ENCODE measurements at places on chromosomes 3 and 15.

- no peak for DNase-seq
These were observed 39.5 kb downstream of the ANP32A start for GRCh38 chr15:68781217-68781616.

GRCh38 chr15:85128621-85129020 lies 147.0 kb downstream of the PDE8A start:
- no peak for DNase-seq

DNA sequence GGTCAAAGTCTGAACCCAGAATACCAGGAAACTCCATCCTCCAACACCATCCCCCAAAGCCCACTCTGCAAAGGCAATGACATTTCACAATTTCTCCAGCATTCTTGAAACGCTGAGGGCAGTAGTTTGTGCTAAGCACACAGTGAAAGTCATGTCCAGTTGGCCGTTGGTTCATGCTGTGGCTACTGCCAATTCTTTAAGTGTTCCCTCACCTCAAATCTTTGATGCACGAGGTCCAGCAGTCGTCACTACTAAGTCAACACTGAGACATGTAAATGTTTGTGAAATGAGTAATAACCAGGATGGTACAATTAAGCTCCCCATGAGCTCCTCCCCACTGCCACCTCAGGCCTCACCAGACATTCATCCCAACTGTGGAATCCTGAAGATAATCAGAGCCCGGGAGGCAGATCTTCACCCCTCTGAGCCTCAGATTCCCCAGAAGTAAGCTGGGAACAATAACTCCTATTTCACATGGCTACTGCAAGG lies 7.0 kb downstream of the SUCLG2 start:
- no peak for DNase-seq

- DNase-seq: peak; percentile 22
These were observed 207.1 kb downstream of the TBC1D2B start for GRCh38 chr15:77870195-77871065.

DNA sequence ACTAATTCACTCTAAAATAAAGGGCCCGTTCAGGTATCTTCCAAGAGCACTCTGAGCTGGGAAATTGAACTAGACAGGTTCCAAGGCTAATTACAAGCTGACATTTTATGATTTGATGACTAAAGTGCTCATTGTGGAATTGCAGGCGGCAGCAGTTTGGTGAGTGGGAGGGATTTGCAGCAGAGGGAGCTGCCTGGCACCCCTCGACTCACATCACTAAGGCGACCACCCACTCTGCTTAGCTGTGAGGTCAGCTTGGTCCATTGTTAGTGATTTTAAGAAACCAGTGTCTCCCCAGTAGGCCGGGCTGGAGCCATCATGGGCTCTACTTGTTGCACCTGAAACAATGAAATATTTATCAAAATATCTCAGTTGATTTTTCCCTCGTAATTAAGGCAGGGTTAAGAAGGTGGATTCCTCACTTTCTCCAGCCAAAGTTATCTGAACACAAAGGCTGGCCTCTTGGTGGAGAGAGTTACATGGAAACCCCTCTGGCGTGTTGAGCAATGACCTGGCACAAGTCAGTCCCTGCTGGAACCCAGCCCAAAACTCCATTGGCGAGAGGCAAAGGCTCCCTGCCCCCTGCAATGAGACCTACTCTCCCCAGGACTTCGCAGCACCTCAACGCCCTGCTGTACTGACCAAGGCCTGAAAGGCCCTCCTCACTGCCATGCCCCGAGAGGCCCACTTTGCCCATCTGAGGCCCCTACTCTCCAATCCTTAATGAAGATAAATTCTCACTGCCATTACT lies 65.0 kb upstream of the ATP2B2 start:
- DNase-seq: no peak

- no peak for DNase-seq
These were observed 12.4 kb upstream of the SEC62 start for GRCh38 chr3:169954142-169954756.

DNA sequence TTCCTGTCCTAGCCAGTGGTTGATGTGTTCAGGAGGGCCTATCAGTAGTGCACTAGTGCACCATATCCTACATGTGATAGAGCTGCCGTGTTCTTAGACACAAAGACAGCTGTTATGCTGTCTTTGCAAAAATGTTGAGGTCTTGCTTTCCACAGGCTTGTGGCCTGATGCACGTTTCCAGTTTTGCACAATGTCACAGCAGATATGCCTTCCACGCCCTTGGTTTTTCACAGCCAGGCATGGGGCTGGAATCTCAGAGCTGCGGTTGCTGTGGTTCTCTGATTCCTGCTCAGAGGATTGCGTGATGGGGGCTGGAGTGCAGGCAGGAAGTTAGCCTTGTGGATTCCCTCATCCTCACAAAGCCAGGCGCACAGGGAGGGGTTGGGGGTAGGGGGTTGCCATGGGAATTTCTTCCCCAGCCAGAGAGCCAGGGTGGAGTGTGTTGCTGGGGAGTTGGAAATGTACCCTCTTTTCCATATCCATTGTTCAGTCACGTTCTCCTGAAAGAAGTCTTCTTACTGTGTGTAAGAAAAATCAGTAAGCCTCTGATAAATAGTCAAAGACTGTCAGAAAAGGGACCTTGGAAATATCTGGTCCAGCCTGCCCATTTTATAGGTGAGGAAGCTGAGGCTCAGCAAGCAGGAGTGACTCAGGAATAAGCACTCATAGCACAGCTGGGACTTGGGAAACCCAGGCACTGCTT lies 79.4 kb downstream of the SMAD3 start:
- DNase-seq: no peak

GRCh38 chr15:94324117-94324826 lies 92.9 kb downstream of the MCTP2 start:
- peak; percentile 55 for DNase-seq

- no peak for DNase-seq
These were observed 35.5 kb downstream of the FBLN2 start for GRCh38 chr3:13584427-13584891.

- DNase-seq: no peak
These were observed 111.4 kb downstream of the WNT7A start for GRCh38 chr3:13768453-13768852.

GRCh38 chr3:167691366-167691765 lies 37.6 kb upstream of the WDR49 start:
- DNase-seq: peak; percentile 5

DNA sequence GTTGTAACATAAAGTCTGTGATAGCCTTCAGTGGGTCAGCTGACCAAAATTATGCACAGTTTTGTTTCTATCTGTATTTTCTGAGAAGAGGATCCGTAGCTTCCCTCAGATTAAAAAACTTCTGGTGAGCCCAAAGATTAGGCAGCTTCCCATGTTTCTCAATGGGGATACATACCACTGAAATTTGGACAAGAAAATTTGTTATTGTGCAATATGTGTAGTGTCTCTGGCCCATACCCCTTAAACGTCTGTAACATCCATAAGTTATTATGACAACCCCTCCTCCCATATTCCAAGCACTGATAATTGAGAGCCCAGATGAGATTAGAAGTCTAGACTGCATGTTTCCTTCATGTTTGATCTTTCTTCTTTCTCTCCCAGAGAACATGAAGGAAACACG lies 1.9 kb upstream of the MITF start:
- no peak for DNase-seq

- no peak for DNase-seq
These were observed 91.7 kb downstream of the APBA2 start for GRCh38 chr15:28977377-28978010.

DNA sequence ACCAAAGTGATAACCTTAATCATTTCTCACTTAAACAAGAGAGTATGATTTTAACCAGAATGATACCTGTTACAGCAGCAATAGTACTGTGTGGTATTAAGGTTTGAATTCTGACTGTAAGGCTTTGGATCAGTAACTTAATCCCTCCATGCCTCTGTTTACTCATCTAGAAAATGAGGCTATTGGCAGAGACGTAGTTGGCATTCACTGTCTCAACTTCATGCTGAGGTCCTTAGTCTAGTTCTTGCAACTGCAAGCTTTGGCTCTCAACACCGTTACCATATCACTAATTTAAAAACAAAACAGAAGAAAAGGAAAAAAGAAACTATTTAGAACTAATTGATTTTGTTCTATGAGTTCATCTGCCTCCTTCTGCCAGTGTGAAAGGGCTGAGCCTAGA lies 875.4 kb downstream of the MCTP2 start:
- no peak for DNase-seq

- DNase-seq: no peak
These were observed 34.4 kb downstream of the TMEM45A start for GRCh38 chr3:100526613-100527346.

- DNase-seq: no peak
These were observed 284.9 kb upstream of the TBC1D5 start for GRCh38 chr3:18027161-18027939.

GRCh38 chr3:161028555-161029153 lies 76.5 kb downstream of the B3GALNT1 start:
- DNase-seq: no peak

DNA sequence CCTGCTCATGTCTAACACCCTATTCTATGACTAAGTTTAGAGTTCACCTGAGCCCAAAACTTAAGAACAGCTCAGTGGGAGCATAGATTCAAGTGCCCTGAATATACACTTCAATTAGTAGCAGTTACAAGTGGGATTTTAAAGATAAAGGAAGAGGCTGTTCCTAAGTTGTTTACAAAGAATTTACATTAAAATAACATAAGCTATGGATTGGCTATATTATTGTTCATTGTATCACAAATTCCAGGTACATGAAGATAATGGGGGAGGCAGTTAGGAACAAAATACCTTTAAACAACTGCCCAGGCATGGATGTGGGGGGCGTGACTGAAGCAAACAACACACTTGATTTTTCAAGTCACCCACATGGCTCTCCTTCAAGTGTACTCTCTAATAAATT lies 52.7 kb downstream of the ROPN1B start:
- no peak for DNase-seq

- no peak for DNase-seq
These were observed 21.3 kb downstream of the TRANK1 start for GRCh38 chr3:36923523-36923943.

DNA sequence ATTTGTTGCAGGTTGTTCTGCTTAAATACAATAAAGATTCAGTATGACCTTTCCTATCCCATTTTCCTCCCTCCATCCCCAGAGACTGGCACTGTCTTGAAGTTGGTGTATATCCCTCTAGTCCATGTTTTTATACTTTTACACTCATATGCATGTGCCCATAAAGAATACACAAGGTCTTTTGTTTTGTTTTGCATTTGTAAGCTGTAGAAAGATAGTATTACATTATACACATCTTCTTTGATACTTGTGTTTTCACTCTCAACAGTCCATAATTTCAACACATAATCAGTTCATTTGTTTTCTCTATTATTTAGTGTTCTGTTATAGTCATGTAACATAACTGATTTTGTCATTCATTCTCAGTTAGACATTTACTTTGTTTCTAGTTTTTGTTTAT lies 88.7 kb upstream of the AADACL2 start:
- no peak for DNase-seq

GRCh38 chr3:86056962-86057361 lies 934.0 kb downstream of the VGLL3 start:
- no peak for DNase-seq

- no peak for DNase-seq
These were observed 13.1 kb upstream of the SLC35G2 start for GRCh38 chr3:136805795-136806194.

- DNase-seq: no peak
These were observed 15.3 kb downstream of the EXOSC7 start for GRCh38 chr3:44991326-44991725.

- no peak for DNase-seq
These were observed 5.9 kb downstream of the GPX1 start for GRCh38 chr3:49352281-49352680.

- DNase-seq: peak; percentile 36
These were observed 485 bp downstream of the CELF6 start for GRCh38 chr15:72319360-72319984.

- DNase-seq: peak; percentile 48
These were observed 138.4 kb downstream of the PLCL2 start for GRCh38 chr3:17023006-17023664.

- no peak for DNase-seq
These were observed 117.7 kb upstream of the FOXB1 start for GRCh38 chr15:59886441-59886840.

- DNase-seq: no peak
These were observed 47.9 kb upstream of the ACKR4 start for GRCh38 chr3:132549169-132549568.

GRCh38 chr15:65796610-65797078 lies 4.6 kb upstream of the DENND4A start:
- DNase-seq: no peak

DNA sequence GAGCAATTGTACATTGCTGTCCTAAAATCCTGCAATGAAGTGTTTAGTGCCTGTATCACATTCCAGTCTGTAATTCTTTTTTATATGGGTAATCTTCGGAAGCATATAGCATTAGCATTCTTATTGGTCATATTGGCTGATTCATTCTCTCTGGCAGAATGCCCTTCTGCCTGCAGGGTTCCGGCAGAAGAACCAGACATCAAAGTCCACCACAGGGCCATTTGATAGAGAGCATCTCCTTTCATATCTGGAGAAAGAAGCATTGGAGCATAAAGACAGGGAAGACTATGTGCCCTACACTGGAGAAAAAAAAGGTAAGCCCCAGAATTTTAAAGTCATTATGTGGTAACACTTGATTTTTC lies 39.6 kb downstream of the TMOD3 start:
- no peak for DNase-seq

DNA sequence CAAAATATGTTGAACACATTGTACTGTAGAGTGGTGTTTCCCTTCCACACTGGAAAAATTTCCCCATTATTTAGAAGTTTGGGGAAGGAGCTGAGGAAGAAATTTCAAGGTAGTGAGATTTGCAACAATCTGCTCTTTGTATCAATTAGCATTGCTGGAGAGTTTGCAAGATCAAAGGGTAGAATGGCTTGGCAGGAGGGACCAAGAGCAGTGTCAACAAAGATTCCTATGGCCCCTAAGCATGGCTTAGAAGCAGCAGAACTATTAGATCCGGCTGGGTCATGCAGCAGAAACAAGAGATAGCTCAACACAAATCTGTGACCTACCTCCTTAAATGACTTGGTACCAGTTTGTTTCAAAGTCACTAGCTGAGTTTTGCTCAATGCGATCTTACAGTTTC lies 175.0 kb downstream of the C3orf38 start:
- no peak for DNase-seq

DNA sequence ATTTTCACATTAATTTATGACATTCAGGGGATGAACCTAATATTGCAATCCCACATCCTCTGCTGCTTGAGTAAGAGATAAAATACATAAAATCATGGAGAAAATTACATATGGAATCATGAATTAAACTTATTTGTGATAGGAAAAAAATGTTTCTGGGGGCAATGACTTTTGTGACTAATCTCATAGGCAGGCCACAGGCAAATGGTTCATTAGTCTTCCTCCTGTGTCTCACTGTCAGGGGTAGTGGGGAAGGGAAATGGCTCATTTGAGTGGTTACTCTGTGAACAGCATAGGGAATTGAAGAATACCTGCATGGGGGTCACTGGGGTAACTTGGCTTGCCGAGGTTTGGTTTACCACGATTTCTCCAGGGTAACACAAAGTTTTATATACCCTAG lies 72.0 kb downstream of the TFG start:
- no peak for DNase-seq

GRCh38 chr3:48268936-48269561 lies 28.1 kb downstream of the ZNF589 start:
- no peak for DNase-seq

DNA sequence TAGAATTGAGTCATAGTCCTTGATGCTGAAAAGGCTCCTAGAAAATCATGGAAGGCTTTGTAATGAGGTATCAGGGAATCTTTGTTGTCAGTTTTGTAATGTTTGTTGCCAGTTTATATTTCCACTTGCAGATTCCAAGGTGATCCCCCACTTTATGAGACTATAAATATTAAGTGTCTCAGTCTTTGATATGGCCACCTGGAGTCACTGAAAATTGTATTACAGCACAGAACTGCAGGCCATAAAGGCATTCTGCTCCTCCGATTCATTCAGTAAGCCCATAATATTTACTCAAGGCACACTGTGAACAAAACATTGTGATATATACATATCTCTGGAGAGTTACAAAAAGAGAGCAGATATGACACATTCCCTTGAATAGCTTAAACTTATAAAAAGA lies 457.8 kb upstream of the ZNF385D start:
- DNase-seq: no peak
